ENCODE measurements at places on chromosomes 11 and 22.

- no peak for DNase-seq
These were observed 21.4 kb upstream of the RCN1 start for GRCh38 chr11:32069361-32070058.

DNA sequence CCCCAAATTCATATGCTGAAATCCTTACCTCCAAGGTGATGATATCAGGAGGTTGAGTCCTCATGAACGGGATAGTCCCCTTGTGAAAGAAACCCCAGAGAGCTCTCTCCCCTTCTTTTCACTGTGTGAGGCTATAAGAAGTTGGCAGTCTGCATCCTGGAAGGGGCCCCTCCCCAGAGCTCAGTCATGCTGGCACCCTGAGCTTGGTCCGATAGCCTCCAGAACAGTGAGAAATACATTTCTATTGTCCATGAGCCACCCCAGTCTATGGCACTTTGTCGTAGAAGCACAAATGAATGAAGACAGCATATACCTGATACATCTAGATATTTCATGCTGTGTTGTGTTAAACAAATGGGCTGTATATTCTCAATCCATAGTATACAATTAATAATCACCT, 81.1 kb upstream of the CRTAM start:
- DNase-seq: no peak

GRCh38 chr11:40292721-40293508, 1166.5 kb downstream of the LRRC4C start:
- DNase-seq: no peak

DNA sequence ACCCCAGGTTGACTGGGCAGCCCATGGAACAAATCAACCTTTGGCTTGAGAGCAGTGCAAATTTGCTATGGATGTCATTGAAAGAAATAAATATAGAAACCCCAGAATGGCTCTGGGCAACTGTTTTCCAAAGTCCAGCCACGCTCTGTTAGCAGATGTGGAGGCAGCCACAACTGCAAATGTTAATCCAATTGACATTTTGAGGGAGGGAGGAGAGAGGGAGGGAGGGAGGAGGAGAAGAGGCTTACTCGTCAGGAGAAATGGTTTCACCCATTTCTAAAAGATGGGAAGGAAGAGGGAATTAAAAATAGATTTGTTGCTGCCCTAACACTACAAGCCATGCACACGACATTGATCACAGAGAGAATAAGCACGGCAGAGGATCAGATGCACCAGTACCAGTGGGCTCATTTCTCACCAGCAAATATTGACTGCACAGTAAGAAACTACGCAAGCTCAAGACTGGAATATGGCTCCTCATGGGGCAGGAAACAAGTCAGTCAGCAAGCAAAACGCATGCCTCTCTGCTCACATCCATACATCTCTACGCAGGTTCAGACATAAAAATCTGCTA, 229.1 kb downstream of the LARGE1 start:
- DNase-seq: no peak

DNA sequence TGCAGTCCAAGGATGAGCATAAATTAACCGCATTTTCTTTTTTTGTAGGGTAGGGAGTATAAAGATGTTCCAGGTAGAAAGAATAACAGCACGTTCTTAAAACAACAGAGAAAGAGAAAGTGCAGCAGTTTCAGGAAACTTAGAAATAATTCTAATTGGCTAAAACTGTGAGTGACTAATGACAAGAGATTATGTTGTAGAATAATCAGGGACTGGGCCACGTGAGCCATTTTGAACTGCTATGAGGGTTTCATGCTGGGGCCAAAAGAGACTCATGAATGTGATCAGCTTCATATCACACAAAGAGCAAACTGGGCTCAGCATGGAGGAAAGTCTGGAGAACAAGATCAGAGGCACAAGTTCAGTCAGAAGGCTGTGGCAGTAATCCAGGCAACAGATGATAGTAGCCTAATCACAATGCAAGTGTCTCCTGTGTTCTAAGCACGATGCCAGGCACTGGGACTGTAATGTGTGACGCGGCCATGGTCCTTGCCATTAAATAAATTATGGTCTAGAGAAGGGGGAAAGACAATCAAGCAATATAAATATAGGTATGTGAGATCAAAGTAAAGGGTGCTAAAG, 17.9 kb downstream of the CWF19L2 start:
- no peak for DNase-seq

DNA sequence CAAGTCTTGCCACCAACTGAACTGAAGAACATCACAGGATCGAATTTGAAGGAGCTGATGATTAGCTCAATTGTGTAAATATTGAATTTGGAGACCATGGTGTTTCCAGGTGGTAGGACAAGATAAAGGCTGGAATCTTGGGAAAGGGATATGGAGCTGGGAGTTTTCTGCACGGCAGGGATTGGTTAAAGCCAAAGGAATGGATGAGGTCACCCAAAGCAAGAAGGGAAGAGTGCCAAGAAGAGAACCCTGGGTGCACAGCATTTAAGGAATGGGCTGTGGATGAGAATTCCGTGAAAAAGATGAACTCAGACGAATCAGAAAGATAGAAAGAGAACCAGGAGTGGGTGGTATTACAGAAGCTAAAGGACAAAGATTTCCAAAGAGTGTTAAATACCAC, 29.4 kb upstream of the RRAS2 start:
- DNase-seq: no peak
